ENCODE measurements at places on chromosomes 16 and 17.
A peak's percentile ranks its signal among the peaks of the same experiment; 100 is the strongest.

DNA sequence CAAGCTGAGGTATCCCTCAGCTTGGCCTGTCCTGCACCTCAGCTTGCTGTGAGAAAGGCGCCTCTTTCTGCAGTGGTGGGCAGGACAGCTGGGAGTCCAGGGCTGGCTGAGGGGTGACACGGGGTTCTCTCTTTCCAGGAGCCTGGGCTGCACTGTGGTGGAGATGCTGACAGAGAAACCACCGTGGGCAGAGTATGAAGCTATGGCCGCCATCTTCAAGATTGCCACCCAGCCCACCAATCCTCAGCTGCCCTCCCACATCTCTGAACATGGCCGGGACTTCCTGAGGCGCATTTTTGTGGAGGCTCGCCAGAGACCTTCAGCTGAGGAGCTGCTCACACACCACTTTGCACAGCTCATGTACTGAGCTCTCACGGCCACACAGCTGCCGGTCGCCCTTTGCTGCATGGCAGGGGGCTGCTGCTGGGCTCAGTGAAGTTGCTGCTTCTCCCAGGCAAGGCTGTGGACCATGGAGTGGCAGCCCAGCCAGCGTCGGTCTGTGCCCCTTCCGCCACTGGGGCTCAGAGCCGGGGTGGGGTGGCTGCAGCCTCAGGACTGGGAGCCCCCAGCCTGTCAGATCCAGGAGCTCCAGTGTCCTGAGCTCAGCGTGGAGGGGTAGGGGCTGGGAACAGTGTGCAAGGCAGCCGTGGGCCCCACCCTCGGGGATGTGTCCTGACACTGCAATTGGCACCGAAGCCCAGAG, 6.4 kb downstream of the LIMD2 start:
- DNase-seq: no peak

DNA sequence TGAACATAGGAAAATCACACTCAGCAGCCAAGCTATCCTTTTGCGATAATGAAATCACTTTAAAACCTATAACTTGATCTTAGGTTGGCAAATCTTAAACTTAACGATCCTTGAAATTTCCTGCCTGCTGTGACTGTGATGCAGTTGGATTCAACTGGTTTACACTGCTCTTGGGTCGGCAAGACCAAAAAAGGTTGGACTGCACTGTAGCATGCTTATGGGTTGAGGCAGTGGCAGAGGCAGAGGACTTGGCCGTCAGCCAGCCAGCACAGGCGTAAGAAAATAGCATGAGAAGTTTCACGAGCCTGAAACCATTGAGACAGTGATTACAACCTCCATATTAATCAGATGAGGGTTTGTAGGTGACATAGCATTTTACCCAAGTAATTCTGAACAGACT, 21.4 kb downstream of the WSB1 start:
- DNase-seq: peak; percentile 37

DNA sequence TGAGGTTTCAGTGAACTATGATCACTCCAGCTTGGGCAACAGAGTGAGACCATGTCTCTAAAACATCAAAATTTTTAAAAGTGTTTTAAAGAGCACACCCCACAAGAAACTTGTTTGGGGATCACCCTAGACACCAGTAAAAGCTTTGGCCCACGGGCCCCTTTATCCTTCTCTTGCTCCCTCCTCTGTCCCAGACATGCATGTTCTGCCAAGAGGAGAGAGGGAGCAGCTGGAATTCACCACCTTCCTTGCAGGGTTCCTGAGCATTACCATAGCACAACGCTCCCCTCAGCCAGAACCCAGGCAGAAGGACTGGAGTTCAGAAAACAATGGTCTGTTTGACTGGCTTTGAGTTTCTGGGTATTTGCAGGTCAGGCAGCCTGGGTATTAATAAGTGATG, 214.3 kb upstream of the CDH5 start:
- no peak for DNase-seq

DNA sequence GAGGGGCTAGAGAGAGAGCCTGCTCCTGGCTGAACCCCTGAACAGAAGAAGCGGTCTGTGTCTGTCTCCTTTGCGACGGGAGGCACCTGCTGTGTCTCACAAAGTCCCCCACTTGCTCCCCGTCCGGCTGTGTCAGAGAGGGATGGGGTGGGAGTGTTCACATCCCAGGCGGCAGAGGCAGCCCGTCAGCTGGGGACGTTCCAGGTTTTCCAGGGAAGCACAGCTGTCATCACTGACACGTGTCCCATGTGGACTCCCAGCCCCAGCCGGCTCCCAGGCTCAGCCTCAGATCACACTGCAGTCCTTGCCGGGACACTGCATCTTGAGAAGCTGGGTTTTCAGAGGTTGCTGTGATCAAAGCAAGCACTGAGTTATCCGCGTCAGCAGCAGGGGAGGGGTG, 1.6 kb downstream of the TELO2 start:
- DNase-seq: no peak

DNA sequence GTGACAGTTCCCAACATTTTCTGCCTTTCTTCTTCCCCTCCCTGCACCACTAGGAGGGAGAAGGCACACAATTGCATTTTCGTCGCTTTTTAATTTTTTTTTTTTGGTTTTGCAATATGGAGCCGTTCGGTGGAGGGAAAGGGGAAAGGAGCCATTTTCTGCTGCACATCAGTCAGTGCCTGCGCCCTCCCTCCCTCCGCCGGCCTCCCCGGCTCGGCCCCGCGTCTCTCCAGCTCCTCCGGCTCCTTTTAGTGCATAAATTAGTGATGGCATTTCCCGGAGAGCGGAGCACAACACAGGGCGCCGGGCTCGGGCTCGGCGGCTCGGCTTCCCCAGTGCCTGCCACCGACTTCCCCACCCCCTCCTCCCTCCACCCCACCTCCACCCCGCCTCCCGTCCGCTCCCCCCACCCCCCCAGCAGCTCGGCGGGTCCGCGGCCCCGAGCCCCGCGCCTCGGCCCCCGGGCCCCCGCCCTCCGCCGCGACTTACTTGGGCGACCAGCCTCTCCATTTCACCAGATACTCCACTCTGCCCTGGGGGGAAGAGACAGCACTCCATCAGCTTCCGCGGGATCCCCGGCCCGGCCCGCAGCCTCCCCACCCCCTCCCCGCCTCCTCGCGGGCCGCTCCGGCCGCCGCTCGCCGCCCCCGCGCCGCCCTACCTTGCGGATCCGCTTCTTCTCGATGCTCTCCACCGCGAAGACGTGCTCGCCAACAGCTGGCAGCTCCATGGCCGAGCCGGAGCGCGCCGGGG, 542 bp downstream of the CBX4 start:
- DNase-seq: no peak

DNA sequence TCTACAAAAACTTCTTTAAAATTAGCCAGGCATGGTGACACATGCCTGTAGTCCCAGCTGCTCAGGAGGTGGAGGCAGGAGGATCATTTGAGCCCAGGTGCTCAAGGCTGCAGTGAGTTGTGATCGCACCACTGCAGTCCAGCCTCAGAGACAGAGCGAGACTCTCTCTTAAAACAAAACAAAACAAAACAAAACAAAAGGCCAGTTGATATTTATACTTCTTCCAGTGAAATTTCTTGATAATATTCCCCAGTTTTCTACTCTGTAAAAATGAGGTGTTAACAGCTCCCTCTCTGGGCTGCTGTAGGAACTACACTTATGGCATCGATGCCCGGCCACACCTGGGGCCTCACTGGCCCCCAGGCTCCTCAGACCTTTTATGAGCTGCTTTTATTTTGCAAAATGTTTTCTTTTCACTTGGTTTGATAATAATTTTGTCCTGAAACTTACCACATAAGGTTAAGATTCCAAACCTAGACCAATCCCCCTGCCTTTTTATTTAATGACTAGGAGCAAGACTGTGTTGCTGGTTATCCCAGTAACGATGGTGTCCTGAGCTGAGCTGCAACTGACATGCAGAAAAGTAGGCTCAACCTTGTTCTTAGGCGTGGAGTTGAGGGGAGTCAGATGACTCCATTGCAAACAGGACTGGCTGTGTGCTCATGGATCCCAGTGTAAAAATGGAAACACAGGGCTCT, 17.6 kb downstream of the MAPK8IP3 start:
- DNase-seq: no peak

DNA sequence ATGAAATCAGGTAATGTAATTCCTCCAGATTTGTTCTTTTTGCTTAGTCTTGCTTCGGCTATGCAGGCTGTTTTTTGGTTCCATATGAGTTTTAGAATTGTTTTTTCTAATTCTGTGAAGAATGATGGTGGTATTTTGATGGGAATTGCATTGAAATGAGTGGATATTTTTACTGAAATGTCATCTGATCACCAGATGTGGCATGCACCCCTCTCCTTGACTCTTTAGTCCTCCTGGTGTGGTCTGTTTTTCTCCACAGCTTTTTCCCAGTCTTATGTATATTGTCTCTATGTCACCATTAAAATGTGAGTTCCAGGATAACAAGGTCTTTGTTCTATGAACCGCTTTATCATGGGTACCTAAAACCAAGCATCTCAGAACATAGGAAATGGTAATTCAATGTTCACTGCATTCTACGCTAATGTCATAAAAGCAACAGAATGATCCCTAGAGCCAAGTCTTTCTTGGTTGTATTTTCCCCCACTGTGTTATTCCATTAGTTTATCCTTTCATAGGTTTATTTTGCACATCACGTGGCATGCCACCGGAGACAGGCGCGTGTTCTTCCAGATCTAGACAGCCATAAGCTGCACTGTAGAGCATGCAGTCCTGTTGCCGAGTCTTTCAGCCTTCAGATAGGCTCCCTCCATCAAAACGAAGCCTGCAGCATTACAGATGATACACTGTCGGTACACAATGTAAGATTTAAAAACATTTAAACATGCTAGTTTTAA, 172.5 kb downstream of the RPTOR start:
- DNase-seq: no peak

GRCh38 chr17:59353936-59354755, 22.7 kb downstream of the YPEL2 start:
- DNase-seq: no peak

GRCh38 chr16:58883131-58883530, 149.0 kb upstream of the GOT2 start:
- no peak for DNase-seq

DNA sequence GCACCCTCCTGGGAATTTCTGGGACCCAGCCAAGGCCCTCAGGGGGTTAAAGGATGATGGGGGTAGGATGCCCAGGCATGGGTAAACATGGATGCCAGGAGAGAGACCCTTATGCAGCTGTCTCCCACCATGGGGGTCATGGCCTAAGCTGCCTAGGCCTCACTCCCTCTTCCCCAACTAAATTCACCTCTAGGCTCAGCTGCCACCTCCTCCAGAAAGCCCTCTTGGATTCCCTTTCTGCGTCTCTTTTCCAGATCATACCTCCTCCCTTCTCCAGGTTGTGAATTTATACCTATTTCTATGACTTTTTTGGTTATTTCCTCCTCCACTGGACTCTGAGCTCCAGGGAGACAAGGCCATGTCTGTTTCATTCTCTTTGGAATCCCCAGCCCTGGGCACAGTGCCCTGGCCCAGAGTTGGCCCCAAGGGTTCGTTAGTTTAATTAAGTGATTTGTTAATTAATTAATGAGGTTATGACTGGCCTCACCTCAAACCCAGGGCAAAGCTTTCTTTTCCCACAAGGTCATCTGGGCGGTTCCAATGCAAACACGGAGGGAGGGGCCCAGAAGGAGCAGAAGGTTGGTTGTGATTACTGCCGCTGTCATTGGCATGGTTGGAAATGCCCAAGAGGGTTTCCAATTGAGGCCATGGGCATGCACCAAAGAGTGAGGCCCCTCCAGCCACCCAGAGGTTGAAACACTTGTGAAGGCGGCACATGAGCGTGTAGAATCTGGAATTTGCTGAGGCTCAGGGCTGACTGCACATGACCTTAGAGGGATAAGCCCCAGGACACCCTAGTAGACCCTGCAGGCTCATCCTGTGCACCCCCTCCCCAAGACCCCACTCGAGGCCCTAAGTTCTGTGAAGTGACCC, 6.9 kb upstream of the KRT17 start:
- no peak for DNase-seq

GRCh38 chr17:58156839-58157803, 8.9 kb downstream of the OR4D1 start:
- no peak for DNase-seq

- no peak for DNase-seq
Observed at GRCh38 chr17:15287538-15288267, 22.6 kb upstream of the PMP22 start.

DNA sequence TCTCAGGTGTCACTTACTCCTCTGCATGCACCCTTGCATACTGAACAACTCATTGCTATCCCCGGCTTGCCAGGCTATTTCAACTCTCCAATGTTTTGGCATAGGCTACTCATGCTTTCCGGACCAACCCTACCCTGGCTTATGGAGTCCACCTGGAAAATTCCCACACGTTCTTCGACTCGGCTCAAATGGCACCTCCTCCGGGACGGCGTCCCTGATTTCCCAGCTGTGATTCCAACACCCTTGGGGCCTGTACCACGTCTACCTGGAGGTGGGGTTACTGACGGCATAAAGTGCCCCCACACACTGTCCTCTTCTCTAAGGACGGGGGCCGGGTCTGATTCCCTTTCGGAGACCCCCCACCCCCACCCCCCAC, 498 bp downstream of the SMYD4 start:
- no peak for DNase-seq

All from amniotic stem cell (primary cell).